ENCODE measurements at places on chromosomes 12 and 14.
A peak's percentile ranks its signal among the peaks of the same experiment; 100 is the strongest.

GRCh38 chr12:21608196-21608595 lies 3.5 kb upstream of the GYS2 start:
- no peak for DNase-seq

DNA sequence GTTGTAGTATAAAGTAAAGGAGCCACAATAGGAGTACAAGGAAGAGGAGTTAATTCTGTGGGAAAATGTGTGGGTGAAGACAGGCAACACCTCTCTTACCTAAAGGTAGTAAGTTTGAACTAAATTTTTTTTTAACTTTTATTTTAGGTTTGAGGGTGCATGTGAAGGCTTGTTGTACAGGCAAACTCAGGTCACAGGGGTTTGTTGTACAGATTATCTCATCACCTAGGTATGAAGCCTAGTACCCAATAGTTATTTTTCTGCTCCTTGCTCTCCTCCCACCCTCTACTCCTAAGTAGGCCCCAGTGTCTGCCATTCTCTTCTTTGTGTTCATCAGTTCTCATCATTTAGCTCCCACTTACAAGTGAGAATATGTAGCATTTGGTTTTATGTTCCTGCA lies 70.5 kb downstream of the DNAI7 start:
- DNase-seq: no peak

DNA sequence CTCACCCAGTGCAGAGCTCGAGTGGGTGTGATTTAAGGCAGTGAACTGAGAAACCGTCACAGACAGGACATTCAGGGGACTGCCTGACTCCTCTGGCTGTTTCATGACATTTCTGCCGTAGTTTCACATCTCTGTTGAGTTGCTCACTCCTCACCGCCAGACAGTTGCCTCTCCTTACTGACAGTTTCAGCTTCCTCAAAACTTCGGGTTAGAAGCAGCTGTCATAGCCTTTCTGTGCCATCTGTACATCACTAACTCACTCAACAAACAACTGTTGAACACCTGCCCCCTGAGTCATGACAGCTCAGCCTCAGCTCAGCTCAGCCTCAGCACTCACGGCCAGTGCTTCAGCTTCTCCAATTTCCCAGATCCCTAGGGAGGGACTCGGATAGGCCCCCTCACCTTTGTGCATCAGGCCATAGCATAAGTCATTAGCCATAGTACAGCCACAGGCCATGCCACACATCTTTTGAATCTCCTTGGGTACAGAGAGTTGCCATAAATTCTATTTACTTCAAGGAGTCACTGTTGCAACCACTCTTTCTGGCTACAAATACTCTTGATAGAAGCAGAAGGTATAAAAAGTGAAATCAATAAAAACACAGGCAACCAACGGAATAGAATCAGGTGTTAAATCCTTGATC lies 6.2 kb upstream of the SLC15A4 start:
- DNase-seq: peak; percentile 32

DNA sequence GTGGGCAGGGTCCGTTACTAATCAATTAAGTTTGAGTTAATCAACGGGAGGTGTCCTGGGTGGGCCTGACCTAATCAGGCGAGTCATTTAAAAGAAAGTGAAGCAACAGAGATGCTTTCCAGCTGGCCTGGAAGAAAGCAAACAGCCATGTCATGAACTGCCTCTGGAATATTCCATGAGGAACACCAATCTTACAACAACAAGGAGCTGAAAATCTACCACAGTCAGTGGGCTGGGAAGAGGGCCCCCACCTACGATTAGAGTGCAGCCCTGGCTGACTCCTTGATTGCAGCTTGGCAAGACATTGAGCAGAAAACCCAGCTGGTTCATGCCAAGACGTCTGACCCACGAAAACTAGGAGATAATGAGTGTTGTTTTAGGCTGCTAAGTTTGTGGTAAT lies 56.2 kb downstream of the SSPN start:
- DNase-seq: peak; percentile 87

Measured in right cardiac atrium (tissue), 5 donors.